ENCODE measurements at places on chromosomes 7 and 10.

DNA sequence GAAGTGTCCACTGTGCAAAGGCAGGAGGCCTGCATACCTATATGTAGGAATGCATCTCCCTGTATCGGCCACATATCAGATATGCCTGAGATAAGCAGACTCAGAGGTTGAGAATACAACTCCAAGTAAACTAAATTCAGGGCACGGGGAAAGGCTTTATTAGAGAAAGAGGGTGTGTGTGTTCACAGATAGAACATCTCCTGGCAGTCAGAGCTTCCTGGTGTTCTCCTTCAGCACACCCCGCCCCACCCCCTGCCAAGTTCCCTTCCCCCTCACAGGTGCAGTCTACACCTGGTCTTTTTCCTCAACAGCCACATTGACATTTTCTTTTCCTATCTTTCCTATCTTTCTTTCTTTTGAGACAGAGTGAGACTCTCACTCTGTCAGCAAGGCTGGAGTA is 17.1 kb downstream of the GBX1 start:
- DNase-seq: no peak

- DNase-seq: no peak
Observed at GRCh38 chr7:81616951-81617350, 152.9 kb downstream of the HGF start.

GRCh38 chr7:142438923-142439515 is 181.2 kb upstream of the PRSS58 start:
- no peak for DNase-seq

DNA sequence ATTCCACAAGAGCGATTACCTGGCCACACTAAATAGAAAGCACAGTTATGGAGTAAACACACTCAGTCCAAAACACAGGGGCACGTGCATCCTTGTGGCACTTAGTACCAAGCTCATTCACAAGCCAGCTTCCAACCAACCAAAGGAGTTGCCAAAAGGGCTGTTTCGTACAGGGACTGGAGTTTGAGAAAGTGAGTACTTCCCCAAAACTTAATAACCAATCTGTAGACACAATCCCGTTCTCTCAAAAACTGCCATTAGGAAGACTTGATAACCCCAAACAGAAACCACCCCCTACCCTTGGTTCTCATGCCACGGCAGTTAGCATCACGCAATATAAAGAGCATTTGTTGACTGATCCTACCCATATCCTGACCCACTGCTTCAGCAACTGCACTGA is 166.2 kb upstream of the ASAH2 start:
- DNase-seq: peak; percentile 86

- DNase-seq: no peak
Observed at GRCh38 chr7:40888499-40888898, 753.7 kb downstream of the SUGCT start.

GRCh38 chr7:17132726-17133125 is 165.7 kb upstream of the AHR start:
- no peak for DNase-seq

DNA sequence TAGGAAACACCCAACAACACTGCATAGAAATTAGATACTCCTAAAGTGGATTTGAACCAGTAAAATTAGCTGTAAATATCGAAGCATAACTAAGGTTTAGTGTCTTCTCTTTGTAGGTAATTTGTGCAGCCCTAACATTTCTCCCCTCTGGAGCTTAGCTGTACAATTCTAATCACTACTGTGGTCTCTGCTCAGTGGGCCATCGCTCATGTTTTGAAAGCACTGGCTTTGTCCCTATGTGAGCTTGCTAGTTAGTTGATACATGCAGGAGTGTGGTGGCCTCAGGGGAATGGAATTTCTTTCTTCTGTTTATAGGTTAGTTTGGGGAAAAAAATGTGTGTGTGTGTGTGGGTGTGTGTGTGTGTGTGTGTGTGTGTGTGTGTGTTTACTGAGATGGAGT is 373.1 kb downstream of the DPP6 start:
- no peak for DNase-seq

DNA sequence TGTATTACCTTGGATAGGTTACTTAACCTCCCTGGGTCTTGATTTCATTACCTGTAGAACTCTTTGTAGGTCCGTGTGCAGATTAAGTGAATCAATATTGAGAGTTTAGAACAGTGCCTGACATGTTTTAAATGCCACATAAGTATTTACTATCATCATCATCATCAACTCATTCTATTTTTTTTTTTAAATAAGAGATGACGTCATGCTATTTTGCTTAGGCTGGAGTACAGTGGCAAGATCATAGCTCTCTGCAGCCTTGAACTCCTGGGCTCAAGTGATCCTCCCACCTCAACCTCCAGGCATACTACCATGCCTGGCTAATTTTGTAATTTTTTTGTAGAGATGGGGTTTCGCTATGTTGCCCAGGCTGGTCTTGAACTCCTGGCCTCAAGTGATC is 132.0 kb upstream of the FZD8 start:
- DNase-seq: no peak

DNA sequence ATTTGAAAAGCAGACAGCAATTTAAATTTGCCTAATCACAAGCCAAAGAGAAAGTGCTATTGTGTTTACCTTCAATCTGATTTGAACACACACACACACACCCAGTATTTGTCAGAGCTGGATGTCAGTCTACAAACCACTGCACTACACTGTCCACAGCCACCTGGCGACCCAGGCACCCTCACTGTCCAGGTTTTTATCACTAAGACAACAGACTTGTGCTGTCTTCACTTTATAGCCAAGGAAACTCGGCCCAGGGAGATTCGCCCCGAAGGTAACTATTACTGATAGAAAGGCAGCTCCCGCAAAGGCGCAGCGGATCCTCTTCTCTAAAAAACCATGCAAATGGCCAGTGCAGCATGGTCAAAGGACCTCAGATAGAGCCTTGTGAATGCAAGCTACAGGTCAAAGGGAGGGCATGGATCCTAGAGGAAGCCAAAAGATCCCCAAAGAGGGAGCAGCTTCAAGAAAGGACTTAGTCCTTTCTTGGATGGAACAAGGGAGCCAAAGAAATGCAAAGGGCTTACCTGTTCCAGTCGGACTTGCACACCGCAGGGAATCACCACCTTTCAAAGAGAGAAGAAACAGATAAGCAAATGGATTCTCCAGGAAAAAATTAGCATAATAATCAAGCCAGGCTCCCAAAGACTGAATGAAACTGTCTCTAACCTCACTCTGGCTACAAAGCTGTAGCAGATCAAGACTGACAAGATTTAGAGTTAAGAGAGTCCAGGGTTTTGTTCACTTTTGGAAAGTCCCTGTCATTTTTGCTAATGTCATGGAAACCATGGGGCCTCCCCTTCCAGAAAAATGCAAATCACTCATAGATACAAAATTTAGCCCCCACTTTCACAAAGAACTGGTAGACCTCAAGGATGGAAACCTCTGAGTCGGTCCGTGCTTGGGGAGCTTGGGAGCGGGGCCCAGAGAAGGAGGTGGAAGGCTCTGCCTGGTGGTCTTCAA is 101.1 kb downstream of the TNS3 start:
- no peak for DNase-seq

- DNase-seq: peak; percentile 79
Observed at GRCh38 chr10:112755446-112756234, 194.4 kb upstream of the TCF7L2 start.

DNA sequence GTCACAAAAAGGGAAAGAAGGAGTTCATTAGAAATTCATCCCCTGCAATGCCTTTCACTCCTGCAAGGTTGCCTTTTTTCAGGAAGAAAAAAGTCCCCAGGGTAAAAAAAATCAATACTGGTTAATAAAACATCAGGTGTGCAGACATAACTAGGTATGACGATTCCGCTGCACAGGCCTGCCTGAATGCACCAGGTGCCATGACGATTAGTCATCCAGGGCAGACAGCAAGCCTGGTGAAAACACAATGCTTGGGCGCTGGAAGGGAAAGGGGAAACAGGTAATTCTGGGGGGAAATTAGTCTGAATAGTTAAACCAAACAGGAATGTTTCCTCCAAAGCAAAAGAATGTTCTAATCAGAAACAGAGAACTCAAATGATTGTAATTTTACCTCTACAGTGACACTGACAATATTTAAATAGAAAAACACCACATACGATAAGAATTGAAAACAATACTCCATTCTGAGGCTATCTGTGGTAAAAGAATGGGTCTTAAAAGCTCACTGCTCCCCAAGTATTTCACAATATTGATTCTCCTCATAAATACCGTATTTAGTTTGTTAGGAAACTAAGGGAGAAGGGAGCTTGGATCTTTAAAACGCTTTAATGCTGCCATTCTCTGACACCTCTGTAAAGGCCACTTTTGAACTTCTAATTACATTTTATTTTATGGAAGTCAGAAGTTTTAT is 45.2 kb downstream of the VPS41 start:
- DNase-seq: no peak

DNA sequence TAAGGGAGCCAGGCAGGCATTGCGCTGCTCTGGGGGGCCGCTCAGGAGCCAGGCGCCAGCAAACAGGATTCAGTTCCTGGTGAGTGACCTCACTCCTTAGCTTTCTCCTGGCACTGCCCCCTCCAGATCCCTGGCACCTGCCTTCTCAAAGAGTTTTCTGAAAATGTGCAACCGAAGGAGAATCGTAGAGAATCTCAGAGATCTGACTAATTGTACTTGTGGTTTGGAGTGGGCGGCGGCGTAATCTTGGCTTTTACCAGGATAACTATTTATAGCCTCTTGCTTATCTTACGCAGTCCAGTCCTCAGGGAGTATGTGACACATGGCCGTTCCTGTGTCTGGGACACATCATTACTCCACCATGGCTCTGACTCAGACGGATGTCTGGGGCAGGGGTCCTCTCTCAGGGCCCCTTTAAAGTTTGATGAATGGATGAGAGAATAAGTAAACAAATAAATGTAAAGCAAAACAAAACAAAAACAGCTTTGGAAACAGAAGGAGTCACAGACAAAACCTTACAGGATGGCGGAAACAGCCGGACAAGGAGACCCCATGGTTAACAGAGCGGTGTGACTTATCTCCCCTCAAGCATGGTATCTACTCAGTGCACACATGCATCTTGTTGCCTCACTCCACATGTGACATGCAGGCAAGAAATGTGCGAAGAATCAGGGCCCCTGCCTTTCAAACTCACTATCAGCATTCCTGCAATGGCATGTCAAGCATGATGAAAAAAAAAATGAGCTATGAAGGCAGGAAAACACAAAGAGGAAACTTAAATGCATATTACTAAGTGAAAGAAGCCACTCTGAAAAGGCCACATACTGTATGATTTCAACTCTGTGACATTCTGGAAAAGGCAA is 99.7 kb downstream of the TNS3 start:
- DNase-seq: no peak

DNA sequence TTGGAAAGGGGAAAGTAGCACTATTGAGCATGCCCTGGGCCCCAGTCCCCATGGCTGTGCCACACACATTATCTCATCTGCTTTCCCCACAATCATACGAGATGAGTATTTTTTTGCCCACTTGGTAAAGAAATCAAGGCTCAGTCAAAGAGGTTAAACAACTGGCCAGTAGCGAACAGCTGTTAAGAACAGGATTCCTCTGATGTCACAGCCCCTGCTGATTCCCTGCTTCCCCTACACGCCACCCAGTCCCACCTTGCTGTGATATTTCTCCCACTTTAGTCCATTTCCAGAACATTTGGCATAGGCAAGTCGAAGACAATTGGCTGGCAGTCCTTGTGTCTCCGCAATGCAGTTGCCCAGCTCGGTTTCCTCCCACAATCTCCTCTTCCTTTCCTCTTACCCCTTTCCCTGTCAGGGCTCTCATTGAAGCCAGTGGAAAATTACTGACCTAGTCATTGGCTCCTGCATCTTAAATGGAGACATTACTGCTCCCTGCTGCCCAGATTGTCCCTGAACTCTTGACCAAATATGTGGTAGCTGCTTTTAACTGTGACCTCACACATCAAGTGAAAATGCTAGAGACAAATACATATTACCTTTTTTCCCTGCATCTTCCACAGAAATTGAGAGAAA is 56.5 kb upstream of the EEPD1 start:
- no peak for DNase-seq

GRCh38 chr10:128210215-128211063 is 84.2 kb upstream of the MKI67 start:
- peak; percentile 21 for DNase-seq

GRCh38 chr10:98310701-98311100 is 42.7 kb upstream of the LOXL4 start:
- no peak for DNase-seq

DNA sequence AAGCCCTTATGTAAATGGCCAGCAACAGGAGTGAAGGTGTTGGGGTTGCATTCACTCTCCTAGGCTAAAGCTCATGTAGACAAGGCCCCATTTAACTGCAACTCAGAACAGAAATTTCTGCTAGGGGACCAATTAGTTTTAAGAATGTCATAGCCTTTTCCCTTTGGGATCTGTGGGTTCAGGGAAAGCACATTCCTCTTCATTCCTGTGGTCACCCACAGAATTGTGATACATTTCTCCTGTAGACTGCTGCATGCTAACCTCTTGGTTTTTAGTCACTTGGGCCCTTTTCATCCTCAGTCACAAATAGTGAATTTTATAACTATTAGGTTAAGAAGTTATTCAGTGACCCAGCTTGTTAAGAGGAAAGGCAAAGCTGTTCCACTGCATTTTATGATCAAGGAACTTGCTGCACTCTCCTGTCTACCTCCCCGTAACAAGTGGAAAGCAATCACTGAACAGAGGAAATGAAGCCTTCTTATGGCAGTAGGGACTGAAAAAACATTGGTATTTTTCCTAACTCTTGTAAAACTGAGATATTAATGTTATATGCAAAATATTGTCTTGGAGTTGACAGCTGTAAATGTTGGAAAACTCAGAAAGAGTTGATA is 124.9 kb downstream of the SND1 start:
- DNase-seq: no peak

DNA sequence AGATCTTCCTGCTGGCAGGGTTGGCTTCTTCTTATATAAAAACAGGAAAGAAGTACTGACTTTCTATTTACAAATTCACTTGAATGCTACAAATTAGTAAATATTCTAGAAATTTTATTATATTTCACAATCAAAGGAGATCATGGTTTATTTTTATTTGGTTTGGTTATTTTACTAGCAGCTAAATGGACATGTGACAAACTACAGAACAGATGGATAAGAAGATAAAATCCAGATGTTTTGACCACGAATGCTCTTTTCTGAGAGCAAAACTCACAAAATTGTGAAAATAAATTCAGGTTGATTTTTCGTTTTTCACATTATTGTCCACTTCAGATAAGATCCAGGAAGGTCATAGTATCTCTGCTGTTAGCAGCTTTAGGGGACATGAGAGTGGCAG is 55.4 kb downstream of the CACNA2D1 start:
- no peak for DNase-seq

DNA sequence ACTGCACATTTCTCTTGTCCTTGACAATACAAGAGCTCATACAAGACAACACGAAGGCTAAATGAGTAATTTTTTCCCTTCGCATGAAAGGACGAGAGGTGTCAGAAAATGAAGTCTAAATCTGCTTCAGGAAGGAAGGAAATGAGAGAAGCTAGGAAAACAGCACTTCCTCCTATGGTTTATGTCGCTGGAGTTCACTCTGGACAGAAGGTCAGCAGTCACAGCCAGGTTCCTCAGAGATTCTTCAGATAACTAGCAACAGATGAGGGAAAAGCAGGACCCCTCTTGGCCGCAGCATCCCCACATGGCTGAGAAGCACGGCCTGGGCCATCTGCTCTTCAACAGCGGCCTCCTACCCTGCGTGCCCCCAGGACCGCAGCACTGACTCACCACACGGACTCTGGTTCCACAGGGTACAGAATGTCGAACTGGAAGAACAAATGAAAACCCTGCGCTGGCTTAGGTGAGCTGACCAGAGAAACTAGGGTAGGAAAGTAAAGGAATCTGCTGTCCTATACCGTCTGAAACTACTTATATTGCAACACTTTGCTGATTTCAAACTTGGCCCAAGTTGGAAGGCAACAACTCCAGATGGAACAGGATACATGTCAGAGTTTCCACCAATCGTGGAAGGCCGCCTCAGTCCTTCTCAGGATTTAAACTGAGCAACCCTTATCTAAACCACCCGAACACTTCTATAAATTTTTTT is 26.3 kb downstream of the DNMBP start:
- no peak for DNase-seq

- no peak for DNase-seq
Observed at GRCh38 chr7:38410056-38410455, 136.6 kb upstream of the TARP start.
